Stimulated activated CD4-positive, alpha-beta T cell treated with anti-CD3 and anti-CD28 coated beads, Interleukin-4, amount 100 ng/mL, for 24 hours (primary cell): ENCODE measurements at places on chromosomes 13 and 19.

DNA sequence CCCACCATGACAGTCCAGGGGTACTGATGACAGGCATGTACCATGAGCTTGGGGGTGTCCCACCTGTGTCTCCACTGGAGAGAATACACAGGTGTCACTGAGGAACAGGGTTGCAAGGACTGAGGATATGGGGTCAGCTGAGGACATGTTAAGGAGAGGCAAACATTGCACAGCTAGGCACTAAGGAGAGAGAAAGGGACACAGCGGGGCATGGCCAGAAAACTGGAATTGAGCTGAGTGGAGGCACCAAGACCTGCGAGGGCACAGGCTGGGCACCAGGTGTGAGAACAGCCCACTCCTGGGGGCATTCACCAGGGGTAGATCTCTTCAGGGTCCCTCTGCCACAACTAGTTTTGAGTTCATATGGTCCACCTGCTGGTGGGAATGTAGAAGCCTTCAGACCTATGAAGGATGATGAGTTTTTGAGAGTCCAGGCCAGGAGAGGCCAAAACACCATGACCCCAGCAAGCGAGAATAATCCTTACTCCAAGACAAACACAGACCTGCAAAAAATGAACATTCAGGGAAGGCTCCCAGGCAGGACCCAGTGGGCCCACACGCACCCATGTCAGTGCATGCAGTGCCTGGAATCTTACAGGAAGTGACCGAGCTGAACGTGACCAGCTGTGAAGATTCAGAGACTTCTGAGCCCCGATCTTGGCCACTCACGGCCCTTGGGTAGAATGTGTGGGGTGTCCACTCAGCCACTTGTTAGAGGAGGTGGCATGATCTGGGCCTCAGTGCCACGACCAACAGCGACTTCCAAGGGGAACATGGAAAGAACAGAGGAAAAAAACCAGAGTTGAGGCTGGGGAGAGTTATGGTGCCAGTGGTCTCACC, 1.4 kb upstream of the ZNF584 start:
- no peak for DNase-seq

DNA sequence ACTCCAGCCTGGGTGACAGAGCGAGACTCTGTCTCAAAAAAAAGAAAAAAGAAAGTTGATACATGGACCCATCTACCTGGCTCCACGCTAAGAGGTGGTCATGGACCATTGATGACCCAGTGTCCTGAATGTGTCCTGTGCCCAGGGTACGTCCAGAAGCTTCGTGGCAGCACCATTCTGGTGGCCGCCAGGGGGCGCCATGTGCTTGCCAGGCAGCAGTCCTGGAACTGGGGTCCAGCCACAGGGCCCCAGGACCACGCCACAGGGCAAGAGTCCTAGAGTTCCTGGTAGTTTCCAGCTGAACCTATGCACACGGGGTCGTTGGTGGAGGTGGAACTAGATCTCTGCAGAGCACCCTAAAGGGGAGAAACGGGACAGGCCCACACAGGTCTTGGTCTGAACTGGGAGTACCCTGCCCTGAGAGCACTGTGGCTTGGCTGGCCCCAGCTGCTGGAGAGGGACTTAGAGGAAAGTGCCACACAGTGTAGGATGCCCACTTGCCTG, 19.9 kb upstream of the FBXO27 start:
- peak; percentile 65 for DNase-seq

- DNase-seq, result no peak
Observed at GRCh38 chr13:90105276-90105675, 1242.2 kb upstream of the MIR17HG start.

DNA sequence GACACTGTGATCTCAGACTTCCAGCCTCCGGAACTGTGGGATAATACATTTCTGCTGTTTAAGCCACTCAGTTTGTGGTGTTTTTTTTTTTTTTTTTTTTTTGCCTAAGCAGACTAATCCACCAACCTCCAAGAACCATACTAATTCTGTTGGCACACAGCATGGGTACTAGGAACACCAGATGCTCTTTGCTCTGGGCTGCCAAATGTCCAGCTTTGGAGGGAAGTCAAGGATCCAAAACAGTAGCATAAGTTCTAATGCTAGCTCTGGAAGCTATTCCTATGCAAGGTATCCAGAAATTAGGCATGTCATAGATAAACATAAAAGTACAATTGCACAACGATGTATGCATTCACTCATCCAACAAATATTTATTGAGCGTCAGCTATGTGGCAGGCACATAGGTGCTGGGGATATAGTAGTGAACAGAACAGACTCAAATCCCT, 64.5 kb upstream of the WDFY2 start:
- no peak for DNase-seq

DNA sequence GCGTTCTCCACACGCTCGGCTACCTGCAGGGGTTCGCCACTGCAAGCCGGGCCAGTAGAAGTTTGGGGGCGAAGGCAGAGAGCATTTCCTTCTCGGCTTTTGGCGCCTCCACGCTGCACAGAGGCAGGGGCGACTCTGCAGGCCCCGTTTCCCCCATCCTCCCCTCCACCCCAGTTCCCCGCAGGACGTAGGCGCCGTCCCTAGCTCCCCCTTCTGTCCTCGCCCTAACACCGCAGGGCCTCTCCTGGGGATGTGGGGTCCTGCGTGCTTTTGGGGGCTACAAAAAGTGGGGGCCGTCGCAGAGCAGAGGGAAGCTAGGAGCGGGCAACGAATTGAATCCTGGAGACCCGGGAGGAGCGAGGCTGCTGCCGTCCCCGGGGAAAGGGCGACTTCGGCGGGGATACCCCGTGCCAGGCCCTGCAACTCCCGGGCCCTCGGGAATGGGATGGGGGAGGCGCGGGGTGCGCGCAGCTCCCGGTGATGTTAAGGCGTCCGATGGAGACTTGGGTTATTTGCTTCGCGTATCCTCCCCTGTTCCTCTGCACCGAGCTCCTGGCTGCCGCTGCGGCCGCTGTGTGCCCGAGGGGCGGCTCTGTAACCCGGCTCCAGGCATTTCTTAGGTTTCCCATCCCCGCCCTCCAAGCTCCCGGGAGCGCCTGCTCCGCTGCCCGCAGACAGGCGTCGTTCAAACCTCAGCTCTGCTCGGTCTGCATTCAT, 255.9 kb upstream of the SOX21 start:
- no peak for DNase-seq

- no peak for DNase-seq
Observed at GRCh38 chr13:45951724-45952123, 100.2 kb upstream of the SIAH3 start.

- no peak for DNase-seq
Observed at GRCh38 chr19:489418-490196, 6.7 kb upstream of the MADCAM1 start.

DNA sequence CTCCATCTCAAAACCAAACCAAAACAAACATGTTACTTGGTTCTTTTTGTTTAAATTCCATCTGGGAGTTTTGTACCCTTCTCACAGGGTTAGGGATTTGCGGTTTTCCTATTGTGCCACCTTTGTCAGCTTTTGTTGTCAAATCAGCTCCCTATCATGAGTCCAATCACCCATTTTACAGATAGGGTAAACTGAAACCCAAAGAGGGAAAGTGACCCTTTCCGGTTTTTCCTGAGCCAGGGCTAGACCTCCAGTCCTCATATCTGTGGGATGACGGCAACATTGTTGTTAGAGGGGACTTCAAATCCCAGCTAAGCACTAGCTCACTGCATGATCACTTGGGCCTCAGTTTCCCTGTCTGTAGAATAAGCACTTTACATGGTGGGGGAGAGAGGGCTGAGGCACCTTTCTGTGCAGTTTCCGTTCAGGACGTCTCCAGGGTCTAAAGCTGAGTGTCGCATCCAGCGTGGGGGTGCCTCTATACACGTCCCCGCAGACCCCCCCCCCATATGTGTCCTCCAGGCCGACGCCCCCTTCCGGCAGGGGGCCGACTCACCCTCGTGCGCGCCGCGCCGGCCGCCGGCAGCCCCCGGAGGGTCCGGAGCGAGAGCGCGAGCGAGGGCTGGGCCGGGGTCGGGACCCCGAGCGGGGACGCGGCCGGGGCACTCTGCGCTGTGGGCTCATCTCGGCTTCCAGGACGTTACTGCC, 3.9 kb downstream of the CCDC194 start:
- no peak for DNase-seq

- DNase-seq, result no peak
Observed at GRCh38 chr13:74056801-74057542, 77.2 kb downstream of the KLF12 start.

DNA sequence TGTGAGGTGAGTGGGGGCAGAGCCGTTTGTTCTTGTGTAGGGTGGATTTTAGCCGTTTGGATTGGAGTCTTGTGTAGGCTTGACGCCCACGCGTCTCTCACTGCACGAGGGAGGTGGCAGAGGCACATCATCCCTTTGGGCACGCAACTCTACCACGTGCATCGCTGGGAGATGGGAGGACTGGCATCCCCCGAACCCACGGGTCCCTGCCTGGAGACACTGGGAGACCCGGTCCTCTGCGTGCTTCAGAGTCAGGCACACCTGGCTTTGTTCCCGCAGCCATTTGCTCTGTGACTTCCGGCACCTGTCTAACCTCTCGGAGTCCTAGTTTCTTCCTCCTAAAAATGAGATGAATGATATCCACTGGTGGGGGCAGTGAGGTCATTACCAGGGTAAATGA, 6.4 kb downstream of the ARHGEF7 start:
- no peak for DNase-seq

GRCh38 chr19:57759096-57759495, 10.4 kb upstream of the ZNF586 start:
- no peak for DNase-seq

DNA sequence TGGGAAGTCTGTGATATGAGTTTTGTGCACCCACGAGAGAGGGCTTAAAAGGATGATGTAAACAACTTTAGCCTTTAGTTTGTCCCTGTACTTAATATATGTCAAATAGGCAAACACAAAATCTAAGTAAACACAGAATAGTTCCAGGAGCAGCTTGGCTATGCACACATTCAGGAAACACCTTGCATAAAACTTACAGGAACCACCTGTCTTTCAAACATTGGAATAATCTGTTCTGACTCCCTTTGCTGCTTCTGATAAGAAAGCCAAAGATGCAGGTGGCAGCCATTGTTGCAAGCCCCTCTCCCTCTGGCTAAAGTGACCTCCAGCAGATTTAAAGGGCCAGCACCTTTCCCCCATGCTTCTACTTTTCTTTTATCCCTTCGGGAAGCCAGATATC, 4.7 kb downstream of the EEF1AKMT1 start:
- DNase-seq, result no peak

- DNase-seq, result no peak
Observed at GRCh38 chr13:72113076-72113475, 246.1 kb upstream of the DACH1 start.

GRCh38 chr13:73776151-73776785, 357.9 kb downstream of the KLF12 start:
- DNase-seq, result no peak

DNA sequence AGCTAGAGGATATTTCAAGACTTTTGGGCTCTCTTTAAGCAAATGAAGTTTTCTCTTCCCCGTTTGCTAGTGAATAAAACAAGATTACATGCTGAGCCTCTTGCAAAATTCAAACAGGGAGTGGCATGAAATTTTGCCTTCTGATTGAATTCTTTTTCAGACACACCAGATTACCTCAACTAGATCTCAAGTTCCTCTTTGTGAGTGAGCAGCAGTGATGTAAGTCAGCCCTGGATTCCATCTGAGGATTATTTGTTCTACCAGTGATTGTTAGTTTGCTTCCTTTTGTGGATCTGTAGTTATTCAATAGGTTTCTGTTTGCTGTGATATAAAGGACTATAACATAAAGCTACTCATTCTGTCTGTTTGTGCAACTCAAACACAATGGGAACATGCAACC, 407.7 kb downstream of the LMO7 start:
- DNase-seq, result no peak

- DNase-seq, result no peak
Observed at GRCh38 chr13:41418027-41418426, 39.3 kb upstream of the RGCC start.

GRCh38 chr19:46951171-46951986, 68.3 kb upstream of the NPAS1 start:
- peak; percentile 46 for DNase-seq

- DNase-seq, result no peak
Observed at GRCh38 chr19:7522923-7523667, 671 bp downstream of the MCOLN1 start.

DNA sequence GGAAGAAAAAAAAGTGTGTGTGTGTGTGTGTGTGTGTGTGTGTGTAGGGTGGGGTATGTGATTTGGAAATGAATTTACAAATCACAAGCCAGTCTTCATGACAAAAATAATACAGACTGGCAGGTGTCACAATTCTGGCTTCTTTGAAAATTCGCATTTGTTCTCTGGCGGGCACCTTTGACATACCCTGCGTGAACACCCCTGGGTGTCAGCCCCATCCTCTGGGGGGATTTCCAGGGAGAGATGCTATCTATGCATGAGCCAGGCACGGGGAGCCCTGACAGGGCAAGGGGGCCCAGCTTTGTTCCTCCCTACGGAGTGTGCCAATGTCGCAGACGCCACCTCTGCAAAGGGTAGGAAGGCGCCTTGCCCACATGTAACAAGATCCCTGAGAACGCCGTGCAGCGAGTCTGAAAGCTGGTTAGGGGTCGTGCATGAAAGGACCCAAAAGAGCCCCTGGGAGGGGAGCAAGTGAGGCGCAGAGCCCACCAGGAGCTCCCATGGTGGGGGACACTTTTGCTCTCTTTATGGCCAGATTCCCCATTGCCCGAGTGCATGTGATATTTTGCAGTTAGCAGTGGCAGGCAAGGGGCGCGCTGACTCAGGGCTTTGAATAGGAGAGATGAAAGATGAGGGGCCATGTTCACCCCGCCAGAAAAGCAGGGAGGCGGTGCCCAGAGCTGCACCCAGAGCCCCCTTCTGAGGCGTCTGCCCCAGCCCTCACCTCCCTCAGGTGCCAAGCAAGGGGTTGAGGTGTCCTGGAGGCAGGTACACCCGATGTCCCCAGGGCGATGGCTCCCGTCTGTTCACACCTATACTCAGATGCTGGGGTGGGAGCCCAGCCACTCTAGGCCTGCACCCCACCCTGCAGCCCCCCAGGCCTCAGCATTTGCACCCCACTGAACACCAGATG, 45.3 kb downstream of the KLF2 start:
- peak; percentile 55 for DNase-seq

DNA sequence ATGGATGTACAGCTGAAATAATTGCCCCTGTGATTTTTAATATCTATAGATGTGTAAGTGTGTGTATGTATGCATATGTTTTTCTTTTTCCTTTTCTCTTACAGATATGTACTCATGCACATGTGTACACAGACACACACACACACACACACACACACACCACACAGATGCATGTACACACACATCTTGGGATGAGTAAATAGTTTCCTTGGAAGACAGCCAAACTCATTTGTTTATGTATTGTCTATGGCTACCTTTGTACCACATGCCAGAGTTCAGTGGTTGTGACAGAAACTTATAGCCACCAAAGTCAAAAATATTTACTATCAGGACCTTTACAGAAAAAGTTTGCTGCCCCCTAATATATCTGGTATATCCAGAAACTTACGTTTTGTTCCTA, 192.6 kb downstream of the MAB21L1 start:
- DNase-seq, result no peak
